ENCODE measurements at places on chromosomes 3 and 15. TPM values are rescaled to one million over a fixed set of nuclear protein-coding genes. Genes with fewer than 3 reads are reported as not detected.

PRSS50 gene
- total RNA-seq, result not detected

- no peaks in the 10 kb centered on the region for H3K27me3 ChIP-seq
- H3K4me1 ChIP-seq, result no peaks in the 10 kb centered on the region
- H3K4me3 ChIP-seq, result no peak overlapping the region
Measured at GRCh38 chr15:90681056-90681455, 36.1 kb upstream of the BLM start.

GRCh38 chr15:36805278-36805677 lies 225.9 kb downstream of the CDIN1 start:
- H3K4me3 ChIP-seq, result no peak overlapping the region
- no peak overlapping the region for H3K27ac ChIP-seq
- no peaks in the 10 kb centered on the region for H3K27me3 ChIP-seq

GRCh38 chr15:99969261-99969920 lies 236.2 kb upstream of the LYSMD4 start:
- no peaks in the 10 kb centered on the region for H3K27me3 ChIP-seq
- no peak overlapping the region for H3K4me3 ChIP-seq
- no peaks in the 10 kb centered on the region for H3K4me1 ChIP-seq
- no peak overlapping the region for H3K27ac ChIP-seq

DNA sequence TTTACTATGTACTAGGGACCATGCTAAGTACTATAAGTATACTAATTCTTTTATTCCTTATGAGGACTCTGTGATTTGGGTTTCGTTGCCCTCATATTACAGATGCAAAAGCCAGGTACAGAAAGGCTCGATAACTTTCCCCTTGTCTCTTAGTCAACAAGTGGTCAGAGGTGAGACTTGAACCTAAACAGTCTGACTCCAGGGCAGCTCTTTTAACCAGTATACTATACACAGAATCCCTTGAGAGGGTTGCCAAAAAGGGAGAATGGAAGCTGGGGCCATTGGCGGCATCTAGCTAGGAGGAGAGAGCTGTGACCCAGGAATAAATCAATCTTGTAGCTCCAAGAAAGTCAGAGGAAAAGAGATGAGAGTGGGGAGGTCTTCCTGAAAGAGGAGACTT lies 92.4 kb downstream of the TOP2B start:
- H3K36me3 ChIP-seq, result no peaks in the 10 kb centered on the region
- no peak overlapping the region for H3K27ac ChIP-seq
- H3K4me3 ChIP-seq, result no peak overlapping the region
- no peak for DNase-seq

- no peak for DNase-seq
- no peaks in the 10 kb centered on the region for H3K27me3 ChIP-seq
- H3K4me1 ChIP-seq, result peaks cover 28% of the 10 kb centered on the region
Measured at GRCh38 chr3:46873521-46873920, 4.0 kb upstream of the PTH1R start.

- H3K4me3 ChIP-seq, result no peak overlapping the region
- DNase-seq, result no peak
- H3K27ac ChIP-seq, result no peak overlapping the region
- H3K36me3 ChIP-seq, result no peaks in the 10 kb centered on the region
Measured at GRCh38 chr3:116812949-116813348, 103.4 kb downstream of the TUSC7 start.
